Stimulated activated CD8-positive, alpha-beta memory T cell treated with anti-CD3 and anti-CD28 coated beads, Interleukin-4, amount 100 ng/mL, for 1 hour (primary cell): ENCODE measurements at places on chromosomes 5 and 9.

- no peak for DNase-seq
Measured at GRCh38 chr9:32867026-32867425, 83.7 kb downstream of the TMEM215 start.

GRCh38 chr5:39055027-39055767 lies 19.0 kb downstream of the RICTOR start:
- DNase-seq: no peak

DNA sequence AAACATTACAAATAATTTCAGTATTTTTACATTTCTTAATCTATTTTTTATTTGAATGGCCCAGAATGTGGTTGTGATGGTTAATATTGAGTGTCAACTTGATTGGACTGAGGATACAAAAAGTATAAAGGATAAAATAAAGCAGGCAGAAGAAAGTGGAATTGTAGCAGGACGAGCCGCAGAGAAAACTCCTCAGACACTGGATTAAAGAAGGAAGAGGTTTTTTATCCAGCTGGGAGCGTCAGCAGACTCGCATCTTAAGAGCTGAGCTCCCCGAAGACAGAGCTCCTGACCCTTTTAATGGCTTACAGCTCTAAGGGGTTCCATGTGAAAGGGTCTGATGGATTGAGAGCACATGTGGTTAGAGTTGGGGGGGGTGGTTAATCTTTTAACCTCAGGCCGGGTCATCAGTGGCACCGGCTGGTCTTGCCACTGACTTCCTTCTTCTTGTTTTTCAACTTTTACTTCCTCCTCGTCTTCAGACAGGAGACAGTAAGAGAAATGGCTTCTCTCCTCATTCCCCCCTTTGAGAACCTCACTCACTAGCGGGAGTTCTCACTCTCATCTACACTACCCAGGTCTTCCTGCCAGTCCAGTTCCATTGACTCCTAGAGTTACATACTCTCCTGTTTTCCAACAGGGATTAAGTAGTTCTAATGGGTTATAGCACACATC lies 80.0 kb downstream of the TMEM161B start:
- no peak for DNase-seq

GRCh38 chr9:133117271-133118178 lies 3.5 kb downstream of the RALGDS start:
- no peak for DNase-seq

GRCh38 chr5:136620621-136621020 lies 255.3 kb upstream of the TRPC7 start:
- no peak for DNase-seq

DNA sequence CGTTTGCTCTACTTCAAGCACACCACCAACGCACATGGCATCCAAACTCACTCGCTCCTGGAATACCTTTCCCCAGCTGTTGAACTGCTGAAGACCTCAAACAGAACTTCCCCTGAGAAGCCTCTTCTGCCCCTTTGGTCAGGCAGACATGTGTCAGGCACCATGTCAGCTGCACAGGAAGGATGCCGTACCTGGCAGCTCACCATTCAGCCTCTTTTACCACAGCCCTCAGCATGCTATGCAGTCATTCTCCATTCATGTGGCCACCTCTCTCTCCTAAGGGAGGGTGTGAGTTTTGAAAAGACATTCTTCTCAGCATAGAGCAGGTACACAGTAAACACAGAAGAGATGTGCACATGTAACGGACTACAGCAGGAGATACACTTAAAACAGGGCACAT lies 14.2 kb downstream of the IL4 start:
- DNase-seq: no peak

- DNase-seq: no peak
Measured at GRCh38 chr5:17743580-17744435, 109.5 kb downstream of the TAF11L14 start.

GRCh38 chr5:148224117-148224742 lies 14.1 kb upstream of the MARCOL start:
- no peak for DNase-seq

DNA sequence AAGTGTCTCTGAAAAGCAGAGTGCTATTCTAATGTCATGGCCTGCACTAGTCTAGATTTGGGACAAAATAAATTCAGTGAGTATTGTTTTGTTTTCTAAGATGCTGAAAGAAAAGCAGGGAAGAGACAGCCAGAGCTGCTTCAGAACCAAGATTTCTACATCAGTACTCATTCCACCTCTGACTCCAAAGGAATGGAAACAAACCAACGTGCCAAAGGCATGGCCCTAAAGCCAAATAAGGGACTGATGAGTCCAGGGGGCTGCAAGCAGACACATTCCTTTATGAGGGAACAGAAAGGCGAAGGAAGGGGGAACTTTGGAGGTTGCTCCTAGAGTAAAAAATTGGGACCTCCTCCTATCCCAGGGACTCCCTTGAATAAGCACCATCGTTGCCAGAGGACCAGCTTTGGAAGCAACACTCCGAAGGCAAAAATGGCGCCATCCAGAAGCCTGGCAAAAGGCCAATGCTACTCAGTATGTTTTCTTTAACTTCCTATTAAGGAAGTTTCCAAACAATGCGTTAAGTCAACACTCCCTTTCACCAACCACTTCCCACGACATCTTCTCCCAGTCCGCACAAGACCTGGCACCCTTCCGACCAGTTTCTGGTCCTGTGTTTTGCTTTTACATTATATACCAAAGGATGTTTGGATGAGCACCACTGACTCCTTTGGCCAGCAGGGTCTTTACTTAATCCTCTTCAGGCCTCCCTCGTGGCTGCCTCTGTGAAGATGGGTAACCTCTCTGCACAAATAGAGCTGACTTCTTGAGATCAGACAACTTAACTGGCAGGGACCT lies 31.6 kb downstream of the ADAM19 start:
- DNase-seq: no peak

DNA sequence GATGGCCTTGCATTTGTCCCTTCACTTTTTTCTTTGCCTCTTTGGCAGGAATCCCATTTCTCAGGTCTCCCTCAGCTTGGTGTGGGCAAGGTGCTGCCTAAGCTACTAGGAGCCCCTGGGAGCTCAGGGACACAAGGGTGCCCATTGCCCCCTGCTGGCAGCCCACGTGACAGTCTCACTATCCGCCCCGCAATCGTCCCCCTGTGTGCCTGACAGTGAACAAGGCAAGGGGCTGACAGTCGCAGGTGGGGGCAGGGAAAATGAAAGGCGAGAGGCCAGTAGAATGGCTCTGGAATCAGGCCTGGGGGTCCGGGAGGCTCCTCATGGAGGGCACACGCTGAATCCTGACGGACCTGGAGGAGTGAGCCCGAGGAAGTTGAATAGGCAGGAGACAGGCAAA lies 2.0 kb upstream of the PCDH12 start:
- no peak for DNase-seq

- no peak for DNase-seq
Measured at GRCh38 chr5:165569551-165569950, 2064.1 kb downstream of the MAT2B start.

- DNase-seq: no peak
Measured at GRCh38 chr5:169272731-169273427, 28.1 kb downstream of the SLIT3 start.

DNA sequence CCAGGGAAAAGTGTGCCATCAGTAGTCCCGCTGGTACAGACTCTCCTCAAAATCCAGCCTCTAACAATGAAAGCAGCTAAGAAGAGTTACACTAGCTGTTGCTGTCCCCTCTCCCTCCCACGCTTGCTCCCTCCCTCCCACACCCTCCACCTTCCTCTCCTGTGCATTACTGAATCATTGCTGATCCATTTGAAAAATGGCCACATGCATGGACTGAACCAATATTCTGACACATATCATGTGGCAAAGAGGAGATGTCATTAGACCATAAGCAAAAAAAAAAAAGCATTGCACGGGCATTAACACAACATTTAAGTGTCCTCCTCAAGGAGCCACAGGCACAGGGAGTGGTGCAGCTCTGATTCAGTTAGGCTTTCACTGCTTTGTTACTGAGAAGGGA lies 37.9 kb downstream of the LHFPL2 start:
- no peak for DNase-seq

DNA sequence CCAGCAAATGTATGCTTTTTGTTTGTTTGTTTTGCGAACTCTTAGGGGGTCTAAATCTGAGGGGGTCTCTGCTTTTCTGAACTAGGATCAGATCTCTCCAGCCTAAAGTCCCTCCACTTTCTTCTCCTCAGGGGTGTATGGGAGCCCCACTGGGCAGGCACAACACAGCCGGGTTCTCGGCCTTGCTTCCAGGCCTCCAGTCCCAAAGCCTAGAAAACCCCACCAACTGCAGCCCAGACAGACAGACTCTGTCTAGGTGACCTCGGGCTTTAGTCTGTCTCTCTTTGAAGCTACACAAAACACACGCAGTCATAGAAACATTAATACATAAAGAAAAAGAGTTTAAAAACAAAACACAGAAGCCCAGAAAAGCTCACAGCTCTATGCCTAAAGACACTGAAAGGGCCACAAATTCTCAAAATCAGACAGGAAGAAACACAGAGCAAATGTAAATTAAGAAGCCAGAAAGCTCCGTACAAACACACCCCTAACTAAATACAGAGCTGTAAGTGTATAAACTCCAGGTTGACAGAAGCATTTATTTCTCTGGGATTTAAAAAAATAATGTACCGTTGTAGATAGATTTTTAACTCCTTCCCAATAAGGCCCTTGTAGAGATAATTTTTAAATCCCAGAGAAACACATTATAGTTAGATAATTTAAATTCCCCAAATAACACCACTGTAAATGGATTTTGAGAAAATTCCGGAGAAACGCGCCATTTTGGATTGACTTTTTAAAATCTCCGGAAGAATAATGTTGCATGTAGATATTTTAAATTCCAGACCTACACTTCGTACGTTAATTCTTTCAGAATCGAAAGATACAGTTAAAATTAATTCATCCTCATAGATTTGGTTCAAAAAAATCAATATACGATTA lies 2.0 kb downstream of the PITX1 start:
- DNase-seq: no peak

DNA sequence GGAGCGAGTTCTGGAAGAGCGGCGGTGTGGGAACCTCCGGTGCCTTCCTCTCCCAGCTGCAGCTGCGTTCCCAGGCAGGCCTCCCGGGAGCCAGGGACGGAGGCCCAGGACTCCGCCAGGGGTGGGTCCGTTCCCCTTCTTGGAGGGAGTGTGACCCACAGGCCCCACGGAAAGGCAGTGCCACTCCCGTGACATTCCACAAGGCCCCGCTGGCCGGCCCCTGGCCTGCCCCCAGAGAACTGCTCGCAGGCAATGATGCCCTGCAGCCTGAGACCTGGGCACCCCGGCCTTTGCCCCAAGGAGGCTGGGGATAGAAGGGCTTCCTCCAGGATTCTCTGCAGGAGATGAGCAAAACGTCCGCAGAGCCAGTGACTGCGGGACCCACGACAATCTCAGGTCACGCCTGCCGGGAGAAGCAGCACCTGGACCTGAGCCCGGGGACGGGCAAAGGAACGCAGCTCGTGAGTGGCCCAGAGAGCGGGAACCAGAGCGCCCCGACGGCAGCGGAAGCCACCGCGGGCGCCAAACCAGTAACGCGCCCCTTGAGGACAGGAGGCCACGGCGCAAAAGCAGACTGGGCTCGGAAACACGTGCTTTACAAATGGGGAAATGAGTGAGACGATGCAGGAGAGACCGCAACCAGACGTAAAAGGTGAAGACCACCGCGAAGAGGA lies 9.3 kb downstream of the OBP2B start:
- DNase-seq: no peak

- DNase-seq: no peak
Measured at GRCh38 chr9:21889673-21890072, 87.2 kb downstream of the MTAP start.

GRCh38 chr9:131397100-131397790 lies 3.4 kb downstream of the PRRC2B start:
- DNase-seq: no peak

GRCh38 chr9:95055851-95056551 lies 261.5 kb downstream of the FANCC start:
- DNase-seq: no peak

GRCh38 chr9:21558615-21559401 lies 76.7 kb upstream of the IFNE start:
- DNase-seq: no peak

GRCh38 chr5:14560091-14560595 lies 21.4 kb upstream of the OTULINL start:
- no peak for DNase-seq

- DNase-seq: no peak
Measured at GRCh38 chr9:69655065-69655464, 17.1 kb downstream of the APBA1 start.

GRCh38 chr9:34097865-34098264 lies 28.6 kb downstream of the DCAF12 start:
- no peak for DNase-seq

- DNase-seq: no peak
Measured at GRCh38 chr5:142325725-142326479, 1.1 kb upstream of the SPRY4 start.

DNA sequence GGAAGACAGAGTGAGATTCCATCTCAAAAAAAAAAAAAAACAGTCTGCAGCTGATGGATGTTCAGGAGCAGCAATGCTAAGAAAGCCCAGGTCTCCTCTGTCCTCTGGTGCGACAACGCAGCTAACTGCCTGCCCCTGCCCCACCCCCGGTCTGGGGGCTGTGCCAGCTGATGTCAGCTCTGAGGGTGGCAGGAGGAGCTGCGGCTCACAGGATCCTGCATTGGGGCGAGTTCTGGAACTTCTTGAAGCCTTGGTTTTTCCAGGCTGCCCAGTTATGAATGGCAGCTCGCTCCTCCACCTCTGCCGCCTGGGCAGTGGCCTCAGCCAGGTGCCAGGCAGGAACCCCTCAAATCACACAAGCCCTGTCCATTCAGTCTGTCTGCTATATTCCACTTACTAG lies 113.5 kb downstream of the ROR2 start:
- DNase-seq: no peak

DNA sequence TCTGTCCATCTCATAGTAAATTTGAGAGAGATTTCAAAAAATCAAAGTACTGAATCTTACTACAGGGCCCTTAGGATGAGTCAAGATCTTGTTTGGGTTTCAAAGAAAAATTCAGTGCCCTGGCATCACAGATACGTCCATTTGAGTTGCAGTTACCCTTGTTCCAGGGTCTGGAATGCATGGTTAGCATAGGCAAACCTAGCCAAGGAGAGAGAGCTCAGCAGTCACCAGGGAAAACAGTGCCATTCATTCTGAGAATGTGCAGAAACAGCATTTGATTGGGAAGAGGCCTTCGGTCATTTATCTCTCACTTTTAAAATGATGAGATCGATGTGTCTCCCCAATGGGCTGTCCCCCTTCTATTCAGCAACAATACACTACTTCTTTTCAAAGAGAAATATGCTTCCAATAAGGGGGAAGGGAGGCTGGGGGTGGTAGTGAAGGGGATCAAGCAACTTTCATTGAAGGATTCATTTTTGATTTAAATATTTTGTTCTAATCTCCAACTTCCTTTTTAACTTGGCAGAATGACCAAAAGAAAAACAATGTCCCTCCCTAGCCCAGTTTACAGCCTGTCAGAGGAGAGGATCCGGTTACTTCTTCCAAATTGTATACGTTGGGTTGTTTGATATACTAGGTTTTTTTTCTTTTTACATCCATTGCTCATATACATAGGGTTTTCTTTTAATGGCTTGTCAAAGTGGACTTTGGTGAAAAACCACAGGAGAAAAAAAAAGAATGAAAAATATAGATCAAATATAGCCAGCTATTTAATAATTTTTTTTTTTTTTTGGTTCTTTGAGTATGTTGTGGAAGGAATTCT lies 491.1 kb downstream of the CCDC171 start:
- no peak for DNase-seq
